ENCODE measurements at places on chromosomes 11 and 22. TPM values are rescaled to one million over a fixed set of nuclear protein-coding genes. Genes with fewer than 3 reads are reported as not detected.

Gene LMNTD2
- 1.1 TPM for polyA plus RNA-seq

Gene SRPRA
- polyA plus RNA-seq = 111 TPM

Gene OR5A1
- polyA plus RNA-seq = not detected

Gene PHF21B
- 8.2 TPM for polyA plus RNA-seq

Gene TRIM34
- polyA plus RNA-seq = 1.2 TPM

Gene OR51I1
- polyA plus RNA-seq = not detected

Gene LRP5
- polyA plus RNA-seq = 27.2 TPM

Gene MS4A12
- polyA plus RNA-seq = not detected

Gene ANO5
- 0.48 TPM for polyA plus RNA-seq

Gene GLB1L3
- polyA plus RNA-seq = 8.0 TPM

Gene YPEL1
- 35.1 TPM for polyA plus RNA-seq

Gene HTR3A
- 1.5 TPM for polyA plus RNA-seq

Gene OR52I1
- polyA plus RNA-seq = not detected

Gene SERPIND1
- 1.4 TPM for polyA plus RNA-seq

Gene OR52H1
- not detected for polyA plus RNA-seq

Gene FAM118A
- polyA plus RNA-seq = 6.1 TPM

Gene PTPN5
- 10.8 TPM for polyA plus RNA-seq

Gene OSBP2
- 11.2 TPM for polyA plus RNA-seq

Gene SLC7A4
- polyA plus RNA-seq = 7.3 TPM

Gene GAL3ST1
- polyA plus RNA-seq = 16.0 TPM

Gene DLG2
- polyA plus RNA-seq = 12.9 TPM

Gene DUSP8
- 29.6 TPM for polyA plus RNA-seq

Gene WBP2NL
- 0.61 TPM for polyA plus RNA-seq

Gene AQP11
- polyA plus RNA-seq = 8.8 TPM

Gene BTBD18
- not detected for polyA plus RNA-seq

Gene TNNT3
- 0.58 TPM for polyA plus RNA-seq

Gene CCDC87
- polyA plus RNA-seq = 1.2 TPM

Gene SCGB2A2
- not detected for polyA plus RNA-seq

Gene OR52A5
- not detected for polyA plus RNA-seq

Gene KIF18A
- 1.8 TPM for polyA plus RNA-seq

Gene OR51B2
- not detected for polyA plus RNA-seq

Gene CHRDL2
- 0.76 TPM for polyA plus RNA-seq

Gene RIBC2
- 22.0 TPM for polyA plus RNA-seq

Gene OR4A16
- polyA plus RNA-seq = not detected

Gene ZBTB44
- 10.6 TPM for polyA plus RNA-seq

Gene MAML2
- polyA plus RNA-seq = 4.5 TPM

Gene OR2AG1
- polyA plus RNA-seq = not detected

Gene SPDYC
- polyA plus RNA-seq = not detected

Gene PGR
- not detected for polyA plus RNA-seq

Gene CABP4
- polyA plus RNA-seq = 4.8 TPM

Gene ADORA2A
- polyA plus RNA-seq = 8.0 TPM

Gene WNT7B
- polyA plus RNA-seq = 15.9 TPM

Gene PHETA2
- 7.3 TPM for polyA plus RNA-seq

Gene FOLH1
- 19.3 TPM for polyA plus RNA-seq

Gene CYP2D6
- polyA plus RNA-seq = 0.27 TPM

Gene GRK3
- 2.5 TPM for polyA plus RNA-seq
